ENCODE measurements at places on chromosomes 5 and 9.

DNA sequence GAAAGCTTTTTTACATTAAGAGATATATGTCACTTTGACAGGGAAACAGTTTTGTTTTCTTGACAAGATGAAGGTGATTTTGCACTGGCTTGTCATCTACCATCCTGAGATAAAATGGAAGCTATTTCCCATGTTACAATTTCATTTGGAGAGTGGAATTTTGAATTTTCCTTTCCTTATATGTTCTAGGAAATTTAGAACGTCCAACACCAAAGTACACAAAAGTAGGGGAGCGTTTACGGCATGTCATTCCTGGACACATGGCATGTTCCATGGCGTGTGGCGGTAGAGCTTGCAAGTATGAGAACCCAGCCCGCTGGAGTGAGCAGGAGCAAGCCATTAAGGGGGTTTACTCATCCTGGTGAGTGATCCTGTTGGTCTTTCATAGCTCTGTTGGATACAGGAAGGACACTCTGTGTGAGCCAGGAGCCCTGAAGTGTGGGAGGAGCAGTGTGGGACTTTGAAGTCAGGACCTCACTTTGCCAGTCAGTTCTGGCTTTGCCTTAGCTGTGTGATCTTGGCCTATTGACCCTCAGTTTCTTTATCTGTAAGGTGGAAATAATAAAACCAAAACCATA is 887 bp downstream of the PTPDC1 start:
- DNase-seq = peak; percentile 71

DNA sequence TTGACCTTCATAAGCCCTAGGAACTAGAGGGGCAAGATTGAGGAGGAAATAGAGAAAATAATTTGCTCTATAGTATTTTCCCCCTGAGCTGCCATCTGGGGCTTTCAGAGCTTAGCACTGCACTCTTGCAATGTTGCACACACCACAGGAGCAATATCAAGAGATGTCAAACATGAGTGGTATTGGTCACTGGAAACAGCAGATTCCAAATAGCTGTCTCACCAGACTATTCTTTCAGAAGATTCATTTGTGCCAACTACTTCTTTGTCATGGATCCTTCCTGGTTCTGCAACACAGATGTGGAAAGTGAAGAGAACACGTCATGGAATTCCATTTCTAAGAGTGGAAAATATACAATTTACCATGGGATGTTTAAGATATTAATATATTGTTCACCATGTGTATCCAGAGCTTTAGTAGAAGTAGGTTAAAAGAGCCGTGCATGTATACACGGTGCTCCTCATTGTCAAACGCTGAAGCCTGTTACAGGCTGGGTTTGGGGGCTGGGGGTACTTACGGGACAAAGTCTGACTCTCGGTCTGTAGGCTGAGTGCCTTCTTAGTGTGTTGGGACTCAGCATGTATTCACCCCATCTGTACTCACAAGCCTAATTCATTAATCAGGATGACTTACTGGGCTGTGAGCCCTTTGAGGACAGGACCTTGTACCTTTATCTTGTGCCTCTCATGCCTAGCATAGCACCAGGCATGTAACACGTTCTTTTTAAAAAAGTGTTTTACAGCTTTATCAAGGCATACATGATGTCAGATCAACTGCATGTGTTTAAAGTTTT is 31.4 kb upstream of the GDNF start:
- peak; percentile 92 for DNase-seq

DNA sequence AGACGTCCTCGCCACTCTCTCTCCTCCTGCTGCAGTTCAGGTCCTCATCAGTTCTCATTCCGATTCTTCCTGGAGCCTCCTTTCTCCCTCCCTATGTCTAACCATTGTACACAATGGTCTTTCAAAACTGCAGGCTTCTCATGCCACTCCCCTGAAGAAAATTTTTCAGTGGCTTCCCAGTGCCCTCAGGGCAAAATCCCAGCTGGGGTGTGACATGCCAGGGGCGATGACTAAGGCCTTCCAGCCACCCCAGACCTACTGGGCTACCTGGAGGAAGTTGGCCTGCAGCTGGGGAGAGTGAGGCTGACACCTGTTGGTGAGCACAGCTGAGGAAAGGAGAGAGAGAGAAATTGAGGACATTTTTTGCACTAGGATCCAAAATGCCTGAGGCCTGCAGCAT is 65.2 kb downstream of the SREK1 start:
- peak; percentile 78 for DNase-seq

DNA sequence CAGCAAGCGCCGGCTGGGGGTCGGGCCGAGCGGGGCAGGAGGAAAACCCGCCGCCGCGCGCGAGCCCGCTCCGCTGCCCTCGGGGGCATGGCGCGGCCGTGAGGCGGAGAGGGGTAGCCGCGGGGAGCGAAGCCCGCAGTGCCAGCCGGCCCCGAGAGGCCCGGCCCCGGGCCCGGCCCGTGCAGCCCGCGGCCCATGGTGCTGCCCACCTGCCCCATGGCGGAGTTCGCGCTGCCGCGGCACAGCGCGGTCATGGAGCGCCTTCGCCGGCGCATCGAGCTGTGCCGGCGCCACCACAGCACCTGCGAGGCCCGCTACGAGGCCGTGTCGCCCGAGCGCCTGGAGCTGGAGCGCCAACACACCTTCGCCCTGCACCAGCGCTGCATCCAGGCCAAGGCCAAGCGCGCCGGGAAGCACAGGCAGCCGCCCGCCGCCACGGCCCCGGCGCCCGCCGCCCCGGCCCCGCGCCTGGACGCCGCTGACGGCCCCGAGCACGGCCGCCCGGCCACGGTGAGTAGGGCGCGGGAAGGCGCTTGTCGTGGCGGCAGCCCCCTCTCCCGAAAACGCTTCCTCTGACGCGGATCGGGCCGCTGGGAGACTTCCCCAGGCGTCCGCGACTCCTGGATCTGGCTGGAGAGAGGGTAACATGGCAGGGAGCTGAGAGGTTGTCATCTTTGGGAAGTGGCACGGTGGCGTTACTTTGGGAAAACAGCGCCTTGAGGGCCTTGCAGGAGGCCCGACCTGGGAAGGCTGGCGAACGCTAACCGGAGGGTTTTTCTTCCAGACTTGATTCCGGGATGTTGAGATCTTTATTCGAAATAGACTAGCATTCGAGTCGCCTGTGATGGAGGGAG is 523 bp downstream of the MAML1 start:
- DNase-seq = peak; percentile 52

DNA sequence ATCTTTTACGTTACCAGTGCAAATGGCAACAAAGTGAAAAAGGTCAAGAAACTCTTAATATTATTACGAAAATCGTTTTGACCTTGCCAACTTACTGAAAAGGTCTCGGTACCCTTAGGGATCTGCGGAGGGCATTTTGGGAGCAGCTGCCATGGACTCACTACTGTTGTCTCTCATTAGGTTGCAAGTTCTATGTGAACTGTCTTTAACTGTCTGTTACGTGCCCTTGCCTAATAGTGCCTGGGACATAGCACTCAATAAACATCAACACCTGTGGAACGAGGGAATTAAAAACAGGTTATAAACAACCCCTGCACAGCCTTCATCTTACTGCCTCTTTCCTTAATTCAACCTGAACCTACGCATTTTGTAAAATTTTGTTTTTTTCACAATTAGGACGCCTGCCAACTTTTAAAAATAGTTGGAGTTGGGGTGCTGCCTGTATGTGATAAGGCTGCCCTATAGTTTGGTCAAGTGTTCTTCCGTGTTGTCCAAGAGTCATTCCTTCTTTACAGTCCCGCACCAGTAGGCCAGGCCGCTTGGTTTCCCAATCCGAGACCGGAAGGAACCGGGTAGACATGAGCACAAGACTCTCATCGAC is 527 bp upstream of the SREK1 start:
- DNase-seq = no peak

DNA sequence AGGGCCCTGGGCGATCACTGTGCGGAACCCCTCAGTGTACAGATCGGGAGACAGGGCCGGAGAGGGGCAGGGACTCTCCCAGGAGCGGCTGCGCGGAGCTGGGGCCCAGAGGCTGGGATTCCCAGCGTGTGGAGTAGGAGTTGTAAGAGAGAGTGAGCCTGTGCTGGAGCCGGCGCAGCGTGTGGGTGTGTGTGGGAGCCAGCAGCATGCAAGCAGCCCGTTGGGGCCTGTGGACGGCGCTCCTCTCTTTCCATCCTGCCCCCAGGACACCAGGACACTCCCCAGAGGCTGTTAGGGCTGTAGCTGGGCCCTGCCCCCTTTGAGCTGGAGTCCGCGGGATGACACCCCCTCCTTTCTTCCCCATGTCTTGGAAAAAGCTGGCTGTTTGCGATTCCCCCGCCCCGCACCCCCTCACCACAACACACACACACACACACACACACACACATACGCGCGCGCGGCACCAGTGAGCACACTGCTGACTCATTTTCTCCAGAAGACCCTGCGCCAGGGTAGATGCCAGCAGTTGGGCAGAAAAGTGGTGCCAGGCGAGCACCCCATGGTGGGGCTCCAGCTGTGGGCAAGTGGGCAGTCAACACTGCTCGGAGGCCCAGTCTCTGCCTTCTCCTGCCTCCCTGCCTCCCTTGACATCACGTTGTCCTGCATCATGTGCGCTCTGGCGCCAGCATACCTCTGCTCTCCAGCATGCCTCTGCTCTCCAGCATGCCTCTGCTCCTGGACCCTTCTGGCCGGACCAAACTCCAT is 1.5 kb downstream of the COL27A1 start:
- peak; percentile 81 for DNase-seq

GRCh38 chr9:134329886-134330285 is 3.6 kb downstream of the RXRA start:
- no peak for DNase-seq

DNA sequence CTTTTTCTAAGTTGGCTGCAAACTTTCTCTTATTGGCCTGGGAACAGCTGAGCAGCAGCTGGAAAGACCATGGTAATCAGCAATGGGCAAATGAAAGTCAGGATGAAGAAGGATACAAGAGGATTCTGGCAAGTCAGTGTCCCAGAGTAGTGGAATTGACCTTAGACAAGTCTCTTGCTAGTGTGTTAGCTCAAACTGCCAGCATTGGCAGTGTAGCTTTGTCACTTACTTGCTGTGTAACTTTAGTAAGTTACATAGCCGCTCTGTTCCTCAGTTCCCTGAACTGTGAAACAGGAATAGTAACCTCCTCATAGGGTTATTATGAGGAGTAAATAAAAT is 3.6 kb downstream of the ALDH1A1 start:
- DNase-seq = no peak

GRCh38 chr5:65086234-65086890 is 317.6 kb downstream of the CWC27 start:
- peak; percentile 17 for DNase-seq

GRCh38 chr9:36470643-36471290 is 70.7 kb upstream of the RNF38 start:
- peak; percentile 86 for DNase-seq

DNA sequence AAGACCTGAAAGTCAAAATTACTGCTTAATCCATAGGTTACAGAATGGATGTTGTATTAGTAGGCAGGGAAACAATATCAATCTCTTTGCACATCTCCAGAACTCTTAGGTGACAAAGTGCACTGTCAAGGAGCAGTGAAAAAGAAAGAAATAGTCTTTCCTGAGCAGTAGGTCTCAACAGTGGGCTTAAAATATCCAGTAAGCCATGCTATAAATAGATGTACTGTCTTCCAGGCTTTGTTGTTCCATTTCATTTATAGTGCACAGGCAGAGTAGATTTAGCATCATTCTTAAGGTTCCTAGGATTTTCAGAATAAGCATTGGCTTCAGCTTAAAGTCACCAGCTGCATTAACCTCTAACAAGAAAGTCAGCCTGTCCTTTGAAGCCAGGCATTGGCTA is 50.7 kb downstream of the SSBP2 start:
- no peak for DNase-seq

GRCh38 chr5:135425641-135426040 is 21.5 kb downstream of the DCANP1 start:
- no peak for DNase-seq

DNA sequence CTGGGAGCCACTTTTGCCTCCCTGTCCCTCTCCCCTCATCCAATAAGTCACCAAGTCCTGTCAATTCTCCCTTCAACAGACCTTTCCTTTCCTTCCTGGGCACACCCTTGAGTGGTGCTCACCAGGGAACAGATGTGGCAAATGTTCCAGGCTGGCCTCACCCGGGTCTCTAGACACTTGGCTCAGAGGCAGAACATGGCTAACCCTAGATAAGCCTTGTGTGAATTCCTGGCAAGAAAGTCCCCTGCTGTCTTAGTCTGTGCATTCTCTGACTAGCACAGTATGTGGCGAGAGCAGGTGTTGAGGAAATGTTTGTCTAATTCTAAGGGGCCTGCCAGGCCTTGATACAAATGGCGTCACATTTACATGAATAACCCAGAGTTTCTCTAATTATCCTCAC is 41.2 kb upstream of the PTGS1 start:
- no peak for DNase-seq

DNA sequence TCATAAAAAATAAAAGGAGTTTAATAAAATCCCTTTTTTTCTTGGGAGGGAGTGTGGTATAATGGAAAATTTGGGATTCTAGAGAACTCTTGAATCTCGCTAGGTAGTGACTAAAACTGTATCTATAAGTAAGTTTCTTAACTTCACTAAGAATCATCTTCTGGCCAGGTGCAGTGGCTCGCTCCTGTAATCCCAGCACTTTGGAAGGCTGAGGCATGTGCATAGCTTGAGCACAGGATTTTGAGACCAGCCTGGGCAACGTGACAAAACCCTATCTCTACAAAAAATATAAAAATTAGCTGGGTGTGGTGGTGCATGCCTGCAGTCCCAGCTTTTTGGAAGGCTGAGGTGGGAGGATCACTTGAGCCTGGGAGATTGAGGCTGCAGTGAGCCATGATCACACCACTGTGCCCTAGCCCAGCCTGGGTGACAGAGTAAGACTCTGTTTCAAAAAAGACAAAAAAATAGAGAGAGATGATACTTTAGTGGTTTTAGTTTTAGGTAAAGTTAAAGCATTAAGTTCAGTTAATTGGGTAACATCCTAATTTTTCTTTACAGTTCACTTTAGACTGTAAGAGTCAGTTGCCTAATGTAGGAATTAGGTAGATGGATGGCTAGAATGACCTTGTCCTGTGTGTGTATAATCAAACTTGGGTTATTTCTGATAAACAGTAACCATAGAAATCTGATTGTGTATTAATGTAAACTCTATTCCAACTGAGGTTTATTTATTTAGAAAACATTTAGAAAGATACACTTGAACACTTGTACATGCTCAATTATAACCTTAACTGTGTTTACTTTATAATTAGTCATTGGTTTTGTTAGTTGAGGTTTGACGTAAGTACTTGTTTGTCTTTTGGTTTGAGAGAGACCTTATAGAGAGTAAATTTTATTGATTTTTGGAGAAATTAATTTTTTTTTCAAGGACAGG is 17.8 kb downstream of the UNC13B start:
- no peak for DNase-seq

DNA sequence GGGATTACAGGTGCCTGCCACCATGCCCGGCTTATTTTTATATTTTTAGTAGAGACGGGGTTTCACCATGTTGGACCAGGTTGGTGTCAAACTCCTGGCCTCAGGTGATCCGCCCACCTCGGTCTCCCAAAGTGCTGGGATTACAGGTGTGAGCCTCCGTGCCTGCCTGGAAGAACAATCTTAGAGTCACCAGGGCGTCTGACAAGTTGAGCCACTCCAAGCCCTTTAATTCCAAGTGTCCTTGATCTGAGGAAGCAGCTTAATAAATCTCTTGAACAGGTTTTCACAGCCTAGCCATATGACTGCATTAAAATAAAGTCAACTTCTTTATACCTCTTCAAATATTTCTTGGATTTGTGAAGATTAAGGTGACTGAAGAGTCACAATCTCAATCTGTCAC is 31.5 kb downstream of the SLC44A1 start:
- no peak for DNase-seq

GRCh38 chr9:4618700-4619099 is 43.4 kb upstream of the PLPP6 start:
- no peak for DNase-seq

All from ELR (cell line).